ENCODE measurements at places on chromosomes 3 and 15. TPM values are rescaled to one million over a fixed set of nuclear protein-coding genes. Genes with fewer than 3 reads are reported as not detected.

The GPR149 gene
- total RNA-seq: 2.7 TPM

The SCN5A gene
- 2.3 TPM for total RNA-seq

The CELSR3 gene
- 37.4 TPM for total RNA-seq

The SHC4 gene
- total RNA-seq: 9.5 TPM

The SLC15A2 gene
- total RNA-seq: 15.2 TPM

The SLCO3A1 gene
- 5.2 TPM for total RNA-seq

The C3orf80 gene
- total RNA-seq: 2.0 TPM

DNA sequence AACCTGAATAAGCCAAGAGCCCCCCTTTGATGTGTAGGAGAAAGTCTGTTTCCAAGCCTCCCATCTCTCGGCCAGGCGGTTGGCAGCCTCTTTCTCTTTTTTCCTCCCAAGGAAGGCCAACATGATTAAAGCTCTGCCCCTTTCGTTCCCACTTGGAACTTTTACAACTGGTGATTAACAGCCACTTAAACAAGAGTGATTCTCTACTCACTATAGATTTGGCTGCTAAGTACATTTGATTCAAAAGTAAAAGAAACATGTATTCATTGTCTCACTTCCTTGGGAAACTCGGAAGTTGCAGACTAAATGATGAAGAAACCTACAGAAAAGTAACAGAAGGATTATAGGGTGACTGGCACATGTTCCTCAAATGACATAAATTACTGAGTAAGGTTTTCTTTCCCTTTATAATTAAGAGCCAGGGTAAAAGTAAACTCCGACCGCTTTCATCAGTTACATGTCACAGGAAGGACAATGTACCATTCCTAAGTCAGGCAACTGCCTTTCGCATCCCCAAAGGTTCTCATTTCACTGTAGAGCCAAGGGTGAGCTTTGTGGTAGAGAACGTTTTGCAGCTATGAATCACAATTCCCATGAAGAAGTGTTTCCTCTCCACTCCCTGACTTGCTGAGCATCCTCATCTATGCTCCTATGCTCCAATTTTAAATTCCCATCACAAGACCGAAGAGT lies 72.7 kb downstream of the MB21D2 start:
- no peak for DNase-seq

- no peak for DNase-seq
These were observed 164.5 kb downstream of the EBLN2 start for GRCh38 chr3:73225991-73226390.

- no peak for DNase-seq
These were observed 66.8 kb upstream of the RASGRP1 start for GRCh38 chr15:38631119-38632075.

- DNase-seq: no peak
These were observed 9.9 kb upstream of the KNL1 start for GRCh38 chr15:40584191-40584590.

DNA sequence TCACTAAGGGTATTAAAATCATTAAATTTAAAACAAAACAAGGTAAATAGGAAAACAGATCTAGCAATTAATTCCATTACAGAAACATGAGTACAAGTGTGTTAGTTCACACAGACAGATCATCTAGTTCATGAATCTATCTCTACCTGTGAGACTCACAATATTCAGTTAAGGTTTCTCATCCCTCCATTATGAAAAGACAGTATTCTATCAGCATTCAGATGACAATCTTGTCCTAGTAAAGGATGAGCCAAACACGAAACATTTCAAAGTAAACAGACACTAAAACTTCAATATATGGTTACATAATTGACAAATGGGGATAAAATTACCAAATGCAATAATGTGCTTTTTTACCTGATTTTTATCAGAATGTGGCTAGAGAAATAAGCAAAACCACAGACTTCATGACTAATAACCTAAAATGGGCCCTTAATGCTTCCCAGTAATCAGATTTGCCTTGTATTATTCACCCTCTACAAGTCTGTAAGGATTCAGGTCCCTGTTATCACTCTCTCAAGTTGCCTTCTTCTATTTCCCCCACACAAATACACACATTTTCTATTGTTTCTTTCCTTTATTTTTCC lies 126.8 kb downstream of the DLG1 start:
- DNase-seq: no peak

DNA sequence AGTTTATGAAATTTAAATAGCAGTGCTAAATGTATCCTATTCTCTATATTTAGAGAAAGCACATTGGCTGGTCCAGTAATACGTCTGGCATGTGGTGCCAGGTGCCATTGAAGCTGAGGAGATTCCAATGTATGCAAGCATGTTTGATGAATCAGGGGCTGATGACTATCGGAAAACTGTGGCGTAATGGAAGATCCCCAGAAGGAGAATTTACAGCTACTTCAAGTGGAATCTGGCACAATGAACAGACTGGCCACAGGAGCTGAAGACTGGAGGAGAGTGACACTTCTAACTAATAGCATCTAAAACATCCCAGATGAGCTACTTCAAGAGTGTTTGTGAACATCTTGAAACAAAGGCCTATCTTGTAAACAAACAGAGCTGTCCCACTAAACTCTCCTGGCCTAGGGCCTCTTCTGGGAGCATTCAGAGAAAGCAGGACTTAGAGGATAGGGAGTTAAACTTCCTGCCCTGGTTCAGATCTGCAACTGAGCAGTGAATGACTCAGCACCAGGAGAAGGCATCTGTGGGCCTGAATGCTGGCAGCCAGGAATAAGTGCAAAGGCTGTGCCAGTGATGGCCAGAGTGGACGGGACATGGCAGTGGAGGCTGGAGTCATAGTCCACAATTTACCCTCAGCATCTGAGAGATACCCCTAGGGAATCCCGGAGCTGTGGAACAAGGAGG lies 15.2 kb upstream of the ACTC1 start:
- no peak for DNase-seq

GRCh38 chr3:43966126-43966525 lies 275.4 kb downstream of the ABHD5 start:
- DNase-seq: no peak

DNA sequence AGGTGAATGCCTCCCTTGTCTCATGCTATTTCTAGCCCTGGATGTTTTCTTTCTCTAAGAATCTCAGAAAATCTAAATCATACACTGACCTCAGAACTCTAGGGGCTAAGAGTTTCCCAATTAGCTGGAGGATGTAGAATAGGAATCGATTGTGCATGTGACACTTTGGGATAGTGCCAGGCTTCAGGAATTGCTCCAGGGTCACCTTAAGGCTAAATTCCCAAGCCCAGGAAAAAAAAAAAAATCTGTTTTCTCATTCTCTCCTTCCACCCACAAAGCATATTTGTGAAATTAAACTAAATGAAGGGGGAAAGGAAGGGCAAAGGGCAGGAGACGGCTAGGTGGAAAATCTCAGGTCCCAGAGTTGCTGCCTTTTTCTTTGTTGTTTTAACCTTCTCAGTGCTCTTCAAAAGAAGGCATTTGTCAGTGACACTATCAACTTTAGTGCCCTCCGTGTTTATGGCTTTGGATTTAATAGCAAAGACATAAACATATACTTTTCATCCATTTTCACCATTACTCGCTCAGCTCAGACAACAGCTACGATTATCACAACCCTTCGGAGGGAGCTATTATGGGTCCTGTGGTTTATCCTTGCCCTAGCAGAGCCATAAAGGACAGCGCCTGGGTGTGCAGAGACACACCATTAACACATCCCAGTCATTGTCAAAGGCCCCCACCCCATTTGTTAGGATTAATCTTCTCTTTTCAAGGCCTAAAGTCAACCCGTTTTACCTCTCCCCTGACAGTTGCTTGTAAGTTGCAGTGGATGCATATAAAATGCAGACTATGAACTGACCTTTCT lies 271.7 kb downstream of the PDZRN3 start:
- DNase-seq: no peak

DNA sequence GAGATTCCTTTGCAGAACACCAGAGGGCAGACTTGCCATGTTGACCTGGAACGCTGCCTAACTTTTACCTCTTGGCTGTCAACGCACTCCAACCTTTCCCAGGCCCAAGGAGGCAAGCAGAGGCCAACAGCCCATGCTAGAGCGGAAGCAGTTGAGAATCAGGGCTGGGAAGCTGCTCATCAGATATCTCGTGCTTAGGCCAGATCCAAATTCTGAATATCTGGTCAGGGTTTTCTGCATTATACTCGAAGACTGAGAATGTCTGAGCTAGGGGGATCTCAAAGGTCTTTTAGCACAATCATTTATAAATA lies 2.5 kb downstream of the XIRP1 start:
- peak; percentile 80 for DNase-seq
